ENCODE measurements at places on chromosomes 4 and X. TPM values are rescaled to one million over a fixed set of nuclear protein-coding genes. Genes with fewer than 3 reads are reported as not detected.

DNA sequence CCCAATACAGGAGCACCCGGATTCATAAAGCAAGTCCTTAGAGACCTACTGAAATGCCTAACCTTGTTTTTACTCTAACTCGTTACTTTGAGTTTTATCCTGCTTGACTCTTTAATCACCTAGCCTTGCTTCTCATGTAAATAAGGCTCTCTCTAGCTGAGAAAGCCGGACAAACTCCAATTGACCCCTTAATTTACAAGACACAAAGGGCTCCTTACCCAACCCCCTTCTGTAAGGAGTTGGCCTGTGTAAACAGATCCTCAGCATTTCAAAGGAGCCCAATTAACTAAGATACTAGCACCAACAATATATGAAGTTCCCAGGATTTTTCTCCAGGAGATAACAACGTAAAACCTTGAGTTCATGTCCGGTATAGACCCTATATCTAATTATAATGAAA is 61.7 kb downstream of the CT47B1 start:
- H3K4me1 ChIP-seq: no peaks in the 10 kb centered on the region
- no peak overlapping the region for H3K27ac ChIP-seq
- H3K27me3 ChIP-seq: no peaks in the 10 kb centered on the region
- no peaks in the 10 kb centered on the region for H3K36me3 ChIP-seq
- no peak for DNase-seq
- no peak overlapping the region for H3K4me3 ChIP-seq

- DNase-seq: no peak
- no peaks in the 10 kb centered on the region for H3K36me3 ChIP-seq
- no peaks in the 10 kb centered on the region for H3K4me1 ChIP-seq
- no peaks in the 10 kb centered on the region for H3K27me3 ChIP-seq
These were observed 351.2 kb downstream of the ARHGAP24 start for GRCh38 chr4:85826060-85826678.

DNA sequence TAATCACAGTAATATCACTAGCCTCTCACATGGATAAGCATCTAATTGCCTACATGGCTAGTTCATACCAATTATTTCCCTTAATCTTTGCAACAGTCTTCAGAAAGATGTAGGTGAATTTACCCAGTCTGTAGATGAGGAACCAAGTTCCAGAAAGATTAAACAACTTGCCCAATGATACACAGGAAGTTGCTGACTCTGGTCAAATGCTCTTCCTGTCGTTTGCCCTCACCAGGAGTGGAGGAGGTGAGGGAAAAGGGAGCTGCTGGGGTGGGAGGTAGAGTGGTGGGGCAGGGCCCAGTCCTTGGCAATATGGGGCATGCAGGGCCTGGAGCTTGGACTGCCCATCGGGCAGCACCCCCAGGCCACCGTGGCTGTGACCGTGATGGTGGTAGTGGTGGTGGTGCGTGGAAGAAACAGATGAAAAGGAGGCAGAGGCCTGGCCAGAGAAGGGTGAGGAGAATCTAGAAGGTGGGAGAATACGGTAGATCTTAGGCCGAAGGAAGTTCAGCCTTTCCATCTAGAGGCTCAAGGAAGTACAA is 2.3 kb upstream of the KDM5C start:
- no peak for DNase-seq
- no peaks in the 10 kb centered on the region for H3K27me3 ChIP-seq
- H3K36me3 ChIP-seq: no peaks in the 10 kb centered on the region
- H3K4me1 ChIP-seq: peaks cover 26% of the 10 kb centered on the region
- H3K4me3 ChIP-seq: no peak overlapping the region
- no peak overlapping the region for H3K27ac ChIP-seq

DNA sequence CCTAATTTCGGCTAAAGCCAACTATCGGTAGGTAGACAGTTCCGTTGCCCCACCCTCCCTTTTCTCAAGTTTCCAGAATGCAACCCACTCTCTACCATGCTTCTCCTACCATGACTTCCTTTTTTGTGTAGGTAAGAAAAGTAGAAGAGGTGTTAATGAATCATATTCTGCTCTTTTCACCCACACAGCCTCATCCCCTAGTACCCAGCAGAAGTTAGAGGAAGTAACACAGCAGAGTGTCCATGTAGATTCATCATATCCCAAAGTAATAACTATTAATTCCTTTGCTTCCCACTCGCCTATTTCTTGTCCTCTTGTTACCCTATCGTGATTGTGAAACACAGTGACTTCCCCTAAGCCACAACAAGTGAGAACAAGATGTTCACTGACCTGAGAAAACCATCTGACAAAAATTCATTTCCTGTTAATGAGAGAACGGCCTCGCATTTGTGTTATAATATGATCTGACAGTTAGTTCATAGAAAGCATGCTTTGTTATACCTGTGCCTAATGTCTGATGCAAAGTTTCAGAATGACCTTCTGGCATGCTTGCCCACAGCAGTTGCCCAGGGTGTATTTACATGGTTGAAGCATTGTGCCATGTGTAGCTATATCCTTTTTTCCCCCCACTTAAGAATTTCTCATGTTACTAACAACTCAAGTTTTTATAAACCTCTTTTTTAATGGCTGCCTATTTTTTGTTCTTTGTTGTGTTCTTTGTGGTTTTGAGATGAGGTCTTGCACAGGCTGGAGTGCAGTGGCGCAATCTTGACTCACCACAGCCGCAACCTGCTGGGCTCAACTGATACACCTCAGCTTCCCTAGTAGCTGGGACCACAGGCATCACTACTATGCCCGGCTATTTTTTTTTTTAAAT is 185.6 kb downstream of the RAP1GDS1 start:
- peaks cover 21% of the 10 kb centered on the region for H3K36me3 ChIP-seq
- DNase-seq: peak; percentile 54
- H3K27ac ChIP-seq: peak overlapping the region; percentile 90
- H3K4me1 ChIP-seq: peaks cover 27% of the 10 kb centered on the region

DNA sequence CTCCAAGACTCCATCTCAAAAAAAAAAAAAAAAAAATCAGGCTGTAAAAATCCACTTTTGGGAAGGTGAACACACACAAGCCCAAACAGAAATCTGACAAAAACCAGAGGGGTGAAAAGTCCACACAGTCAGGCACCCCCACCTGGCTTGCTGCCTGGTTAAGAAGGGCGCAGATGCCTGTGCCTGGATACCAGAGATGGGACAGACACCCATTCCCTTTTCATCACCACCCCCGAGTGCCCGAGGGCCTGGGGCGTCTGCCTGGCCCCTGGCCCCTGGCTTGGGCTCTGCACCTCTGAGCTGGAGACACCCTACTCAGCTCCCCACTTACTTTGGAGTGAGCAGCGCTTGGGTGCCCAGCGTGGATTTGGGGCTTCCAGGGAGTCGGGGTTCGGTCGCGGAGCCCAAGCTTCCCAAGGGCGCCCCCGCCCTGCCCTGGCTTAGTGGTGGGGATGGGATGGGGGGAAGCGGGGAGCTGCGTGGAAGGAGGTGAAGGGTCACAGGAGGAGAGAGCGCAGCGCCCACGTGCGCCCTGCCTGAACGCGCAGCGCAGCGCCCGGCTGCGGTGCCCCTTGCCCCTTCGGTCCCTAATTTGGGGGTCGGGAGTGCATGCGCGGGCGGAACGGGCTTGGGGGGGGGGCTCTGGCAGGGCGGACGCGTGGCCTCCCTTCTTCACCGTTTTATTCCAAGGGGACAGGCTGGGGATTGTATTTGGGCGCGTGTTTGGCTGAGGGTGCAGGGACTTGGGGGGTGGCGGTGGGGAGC is 11.3 kb downstream of the SHOX start:
- H3K4me3 ChIP-seq: no peak overlapping the region
- no peak for DNase-seq
- no peaks in the 10 kb centered on the region for H3K36me3 ChIP-seq
- H3K27ac ChIP-seq: no peak overlapping the region
- H3K4me1 ChIP-seq: peaks cover 16% of the 10 kb centered on the region

GRCh38 chr4:145545538-145546174 is 64.0 kb downstream of the SMAD1 start:
- no peak overlapping the region for H3K4me3 ChIP-seq
- H3K27ac ChIP-seq: no peak overlapping the region
- peaks cover 5% of the 10 kb centered on the region for H3K27me3 ChIP-seq
- no peaks in the 10 kb centered on the region for H3K4me1 ChIP-seq
- no peak for DNase-seq

Gene NWD2
- not detected for total RNA-seq

Gene AKAP4
- total RNA-seq: not detected
